ENCODE measurements at places on chromosomes 6 and 20.

GRCh38 chr6:51200676-51201075, 382.0 kb downstream of the TFAP2B start:
- no peak for DNase-seq

DNA sequence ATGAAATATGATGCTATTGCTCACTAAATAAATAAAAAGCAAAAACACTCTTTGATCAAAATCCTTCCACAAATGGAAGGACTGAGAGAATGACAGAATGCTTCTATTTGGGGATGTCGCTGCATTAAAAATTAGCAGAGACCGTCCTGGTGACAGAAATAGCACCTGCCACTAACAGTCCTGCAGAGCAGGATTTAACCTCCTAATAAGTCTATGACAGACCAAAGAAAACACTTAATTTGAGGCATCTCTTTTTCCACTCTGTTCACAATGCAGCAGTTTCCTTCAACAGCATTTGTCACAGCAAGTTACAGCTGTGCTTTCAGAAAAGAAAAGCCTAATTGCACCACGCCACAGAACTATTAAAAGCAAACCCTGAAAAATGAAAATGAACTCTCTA, 140.6 kb upstream of the BEND6 start:
- DNase-seq = no peak

DNA sequence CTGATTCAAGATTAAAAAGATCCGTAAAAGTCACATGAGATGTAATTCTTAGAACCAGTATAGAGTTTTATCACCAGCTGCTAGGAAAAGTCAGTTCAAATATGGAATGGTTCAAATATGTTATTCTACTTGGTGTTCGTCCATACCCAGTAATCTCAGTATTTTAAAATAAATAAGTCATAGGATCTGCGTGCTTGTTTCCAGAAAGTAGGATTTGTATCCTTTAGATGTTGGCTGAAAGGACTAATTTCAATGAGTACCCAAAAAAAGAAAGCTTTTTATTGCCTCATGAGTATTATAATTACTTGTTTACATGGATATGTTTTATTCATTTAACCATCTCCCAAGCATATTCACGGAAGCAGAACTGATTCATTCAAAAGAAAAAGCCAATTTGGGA, 12.2 kb downstream of the TPD52L1 start:
- no peak for DNase-seq

DNA sequence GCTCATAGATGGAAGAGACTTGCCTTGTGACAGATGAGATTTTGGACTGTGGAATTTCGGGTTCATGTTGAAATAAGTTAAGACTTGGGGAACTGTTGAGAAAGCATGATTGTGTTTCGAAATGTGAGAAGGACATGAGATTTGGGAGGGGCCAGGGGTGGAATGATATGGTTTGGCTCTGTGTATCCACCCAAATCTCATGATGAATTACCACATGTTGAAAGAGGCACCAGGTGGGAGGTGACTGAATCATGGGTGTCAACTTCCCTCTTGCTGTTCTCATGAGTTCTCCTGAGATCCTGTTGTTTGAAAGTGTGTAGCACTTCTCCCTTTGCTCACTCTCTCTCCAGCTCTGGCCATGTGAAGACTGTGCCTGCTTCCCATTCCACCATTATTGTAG, 17.9 kb downstream of the AHI1 start:
- no peak for DNase-seq

- peak; percentile 68 for DNase-seq
These were observed 1.7 kb downstream of the KCNK15 start for GRCh38 chr20:44747166-44748004.

- no peak for DNase-seq
These were observed 16.0 kb downstream of the DYNLT1 start for GRCh38 chr6:158628542-158628941.

DNA sequence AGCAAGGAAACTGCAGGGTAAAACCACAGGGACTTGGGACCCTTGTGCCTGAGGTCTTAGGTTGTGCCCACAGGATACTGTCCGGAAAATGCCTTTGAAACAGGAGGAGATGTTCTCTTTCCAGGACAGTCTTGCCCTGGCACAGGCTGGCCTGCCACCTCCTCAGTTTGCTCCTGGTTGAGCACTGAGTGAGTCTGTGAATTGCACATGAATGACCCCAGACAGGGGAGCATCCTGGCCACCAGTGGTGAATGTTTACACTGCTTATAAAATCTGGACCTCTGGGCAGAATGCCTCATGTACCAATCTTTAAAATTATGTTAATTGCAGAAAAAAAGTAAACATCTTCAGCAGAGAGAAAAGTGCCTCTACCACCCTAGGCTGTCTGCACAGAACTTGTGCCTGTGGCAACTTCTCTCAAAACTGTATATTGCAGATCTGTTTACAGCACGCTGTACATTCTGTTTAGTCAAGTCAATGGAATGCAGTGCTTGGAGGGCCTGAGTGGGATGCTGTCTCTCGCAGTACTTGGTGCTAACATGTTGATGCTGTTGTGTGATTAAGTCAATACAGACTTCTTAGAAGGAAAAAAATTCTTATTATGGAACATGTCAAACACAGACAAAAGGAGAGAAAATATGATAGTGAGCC, 242.1 kb downstream of the SOD2 start:
- DNase-seq = no peak

GRCh38 chr20:3383878-3384495, 23.5 kb downstream of the DNAAF9 start:
- DNase-seq = no peak

DNA sequence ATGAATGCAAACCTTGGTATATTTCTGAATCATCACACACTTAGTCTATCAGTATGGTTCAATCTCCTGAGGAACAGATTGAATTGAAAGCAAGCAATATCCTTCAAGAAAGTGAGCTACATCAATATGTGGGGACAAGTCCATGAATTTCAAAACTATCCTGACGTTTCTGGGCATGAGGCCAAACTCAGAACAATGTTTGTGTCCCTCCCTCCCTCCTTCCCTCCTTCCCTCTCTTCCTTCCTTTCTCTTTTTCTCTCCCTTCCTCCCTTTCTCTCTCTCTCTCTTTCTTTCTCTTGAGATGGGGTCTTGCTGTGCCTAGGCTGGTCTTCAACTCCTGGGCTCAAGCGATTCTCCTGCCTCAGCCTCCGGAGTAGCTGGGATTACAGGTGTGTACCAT, 27.9 kb upstream of the SYNCRIP start:
- DNase-seq = no peak

- DNase-seq = peak; percentile 44
These were observed 43.2 kb upstream of the OSTM1 start for GRCh38 chr6:108117427-108118358.

DNA sequence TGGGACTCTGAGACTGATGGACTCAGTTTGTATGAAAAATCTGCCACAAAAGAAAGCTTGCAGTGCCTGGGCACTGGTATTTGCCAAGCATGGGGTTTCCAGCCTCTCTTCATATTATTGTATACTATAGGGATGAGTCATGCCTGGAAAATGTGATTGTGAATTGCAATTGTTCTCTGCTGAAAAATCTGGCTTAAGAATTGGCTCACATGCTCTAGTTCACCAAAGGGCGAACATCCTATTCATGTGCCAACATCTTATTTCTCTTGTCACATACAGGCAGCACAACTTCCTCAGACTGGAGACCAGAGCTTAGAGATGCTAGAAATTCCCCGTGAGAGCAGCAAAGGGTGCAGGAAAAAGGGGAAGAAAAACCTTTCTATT, 103.6 kb upstream of the KCNK16 start:
- DNase-seq = no peak

- no peak for DNase-seq
These were observed 37.8 kb upstream of the CNKSR3 start for GRCh38 chr6:154548130-154548830.

- no peak for DNase-seq
These were observed 884.4 kb downstream of the PHF3 start for GRCh38 chr6:64520050-64520449.

GRCh38 chr20:11098888-11099287, 425.1 kb upstream of the JAG1 start:
- DNase-seq = no peak

DNA sequence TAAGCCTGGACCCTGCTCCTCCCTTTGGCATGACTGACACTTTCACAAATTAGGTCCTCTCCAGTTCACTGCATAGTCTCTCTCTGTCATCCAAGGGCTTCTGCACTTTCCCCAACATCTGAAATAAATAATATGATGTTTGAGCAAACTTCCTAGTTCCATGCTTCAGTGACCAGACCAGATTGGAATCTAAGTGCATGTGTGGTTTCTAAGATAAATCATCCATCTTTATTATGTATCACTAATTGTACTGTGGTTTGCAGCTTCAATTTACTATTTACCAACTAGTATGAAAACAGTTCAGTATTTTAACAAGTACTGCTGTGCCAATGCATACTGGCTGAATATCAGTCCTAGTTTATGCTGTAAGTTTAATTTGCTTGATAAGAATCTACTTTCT, 18.7 kb downstream of the SESN1 start:
- no peak for DNase-seq

- no peak for DNase-seq
These were observed 46.5 kb upstream of the IER3 start for GRCh38 chr6:30790724-30791383.

- no peak for DNase-seq
These were observed 26.2 kb upstream of the ENPP4 start for GRCh38 chr6:46103441-46104115.

GRCh38 chr6:88513471-88513870, 347.3 kb upstream of the CNR1 start:
- no peak for DNase-seq

DNA sequence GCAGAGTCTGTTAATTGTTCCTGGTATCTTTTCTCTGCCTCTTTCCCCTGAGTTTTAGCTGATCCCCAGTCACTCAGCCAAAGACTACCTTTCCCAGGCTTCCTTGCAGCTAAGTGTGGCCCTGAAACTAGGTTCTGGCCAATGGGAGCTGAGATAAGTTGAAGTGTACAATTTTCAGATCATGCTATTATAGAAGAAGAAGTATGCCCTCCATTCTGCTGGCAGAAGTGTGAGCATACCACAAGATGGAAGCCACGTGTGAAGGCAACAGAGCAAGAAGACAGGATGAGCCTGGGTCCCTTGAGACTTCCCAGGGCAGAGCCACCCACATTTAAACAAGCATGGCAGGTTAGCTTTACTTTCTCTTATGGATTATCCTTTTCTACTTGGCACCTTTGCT, 273.2 kb downstream of the HIVEP2 start:
- peak; percentile 35 for DNase-seq

- no peak for DNase-seq
These were observed 85.7 kb upstream of the FOXC1 start for GRCh38 chr6:1524040-1524480.

- no peak for DNase-seq
These were observed 2.0 kb downstream of the QRSL1 start for GRCh38 chr6:106631346-106631745.

GRCh38 chr6:3753228-3753835, 1.8 kb upstream of the PXDC1 start:
- no peak for DNase-seq

- DNase-seq = no peak
These were observed 121.2 kb downstream of the MAP3K7 start for GRCh38 chr6:90465686-90466085.

DNA sequence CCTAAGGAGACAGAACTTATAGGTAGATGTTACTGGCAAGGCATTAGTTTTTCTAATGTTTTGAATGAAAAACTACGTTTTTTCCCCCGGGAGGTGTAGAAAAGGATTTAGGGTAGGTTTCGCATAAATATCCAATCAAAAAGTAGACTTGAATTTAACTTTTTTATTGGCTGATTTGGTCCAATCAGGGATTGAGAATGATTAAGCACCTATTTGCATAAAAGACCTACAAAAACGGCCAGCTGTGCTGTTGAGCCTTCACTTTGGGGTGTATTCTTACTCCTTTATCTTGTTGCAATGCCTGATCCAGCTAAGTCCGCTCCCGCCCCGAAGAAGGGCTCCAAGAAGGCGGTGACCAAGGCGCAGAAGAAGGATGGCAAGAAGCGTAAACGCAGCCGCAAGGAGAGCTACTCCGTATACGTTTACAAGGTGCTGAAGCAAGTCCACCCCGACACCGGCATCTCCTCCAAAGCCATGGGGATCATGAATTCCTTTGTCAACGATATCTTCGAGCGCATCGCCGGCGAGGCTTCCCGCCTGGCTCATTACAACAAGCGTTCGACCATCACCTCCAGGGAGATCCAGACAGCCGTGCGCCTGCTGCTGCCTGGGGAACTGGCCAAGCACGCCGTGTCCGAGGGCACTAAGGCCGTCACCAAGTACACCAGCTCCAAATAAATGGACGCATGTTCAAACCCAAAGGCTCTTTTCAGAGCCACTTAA, 113.5 kb upstream of the BTN3A2 start:
- peak; percentile 94 for DNase-seq

- DNase-seq = no peak
These were observed 170.9 kb upstream of the AKAP12 start for GRCh38 chr6:151068761-151069312.

DNA sequence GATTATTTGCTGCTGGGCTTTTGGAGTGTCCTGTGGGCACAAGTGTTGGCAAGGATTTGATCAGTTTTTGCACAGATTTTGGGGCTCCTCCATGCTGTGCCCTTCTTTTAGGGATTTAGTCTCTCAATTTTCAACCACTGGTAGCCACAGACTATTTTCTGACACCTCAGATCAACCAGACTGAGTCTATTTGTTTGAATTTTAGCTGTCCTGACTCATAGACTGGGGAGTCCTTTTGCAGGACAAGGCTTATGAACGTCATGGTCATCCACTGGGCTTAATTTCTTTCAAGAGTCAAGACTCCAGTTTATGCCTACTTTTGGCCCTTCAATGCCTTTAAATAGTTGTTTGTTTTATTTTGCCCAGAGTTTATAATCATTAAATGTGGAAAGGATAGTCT, 59.3 kb downstream of the BCKDHB start:
- DNase-seq = no peak

DNA sequence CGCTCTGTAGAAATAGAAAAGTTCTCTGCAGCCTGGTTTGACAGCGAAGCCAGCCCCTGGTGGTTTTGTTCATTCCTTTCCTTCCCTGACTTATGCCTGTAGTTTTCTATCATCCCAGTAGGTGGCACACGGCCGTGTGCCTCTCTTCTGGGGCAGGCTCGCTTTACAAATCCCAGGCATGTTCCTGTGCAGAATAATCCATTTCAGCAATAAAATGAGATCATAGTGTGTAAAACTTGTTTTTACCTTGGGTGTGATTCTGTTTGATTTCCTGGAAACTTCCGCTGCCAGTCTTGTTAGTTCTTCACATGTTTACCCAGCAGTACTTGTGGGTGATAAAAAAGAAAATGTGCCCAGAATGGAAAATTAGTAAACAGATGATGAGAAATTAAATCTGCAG, 7.4 kb upstream of the INSM1 start:
- peak; percentile 54 for DNase-seq

Data from DND-41 (cell line).